ENCODE measurements at places on chromosomes 3 and 15.
A peak's percentile ranks its signal among the peaks of the same experiment; 100 is the strongest.

DNA sequence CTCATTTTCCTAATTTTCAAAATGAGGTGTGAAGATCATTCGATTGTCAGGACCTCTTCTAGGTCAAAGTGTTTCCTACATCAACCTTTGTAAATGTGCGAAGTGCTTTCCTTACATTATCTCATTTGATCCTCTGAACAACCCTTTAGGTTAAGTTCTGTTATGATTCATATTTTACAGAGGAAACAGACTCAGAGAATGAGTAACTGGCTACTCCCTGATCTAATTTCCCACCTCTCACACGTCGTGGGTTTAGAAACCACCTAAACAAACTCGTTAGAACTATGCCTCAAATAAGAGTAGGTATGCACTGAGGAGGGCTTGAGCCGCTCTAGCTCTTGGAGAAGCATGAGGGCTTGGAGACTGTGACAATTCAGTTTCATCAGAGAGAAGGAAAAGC lies 148.6 kb downstream of the CD47 start:
- no peak for DNase-seq

- DNase-seq: no peak
Observed at GRCh38 chr15:86115145-86115801, 35.6 kb downstream of the AGBL1 start.

GRCh38 chr15:73346735-73347312 lies 21.9 kb downstream of the HCN4 start:
- DNase-seq: no peak

DNA sequence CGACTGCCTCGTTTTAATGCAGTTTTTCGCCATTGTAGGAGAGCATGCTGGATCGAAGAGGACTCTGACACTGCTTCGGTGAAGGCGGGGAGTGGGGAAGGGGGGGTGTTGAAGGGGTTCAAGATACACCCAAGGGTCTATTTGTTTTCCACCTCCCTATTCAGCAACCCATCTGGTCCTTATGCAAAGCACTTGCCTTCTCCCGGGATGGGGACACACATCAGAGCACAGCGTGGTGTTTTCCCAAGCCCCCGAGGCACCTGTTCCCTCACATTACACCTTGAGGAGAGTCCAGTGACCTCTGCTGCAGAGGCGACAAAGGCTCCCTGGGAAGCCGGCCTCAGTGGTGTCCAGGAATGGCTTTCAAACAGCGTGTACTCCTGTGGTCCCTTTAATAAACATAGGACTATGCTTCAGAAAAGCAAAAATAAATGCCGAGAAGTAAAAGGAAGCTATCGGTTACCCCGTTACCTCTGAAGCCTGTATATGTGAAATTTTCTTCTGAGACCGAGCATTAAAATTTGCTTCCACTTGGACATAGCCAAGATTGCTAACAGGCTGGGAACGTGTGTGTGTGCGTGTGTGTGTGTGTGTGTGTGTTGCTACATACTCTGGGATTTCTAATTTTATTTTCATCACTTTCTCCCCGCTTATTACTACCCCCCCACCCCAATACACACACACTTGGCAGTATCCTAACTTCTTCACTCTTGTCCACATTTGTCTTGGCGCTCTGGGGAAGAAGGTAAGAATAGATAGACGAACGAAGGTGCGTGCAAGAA lies 53.2 kb downstream of the CCDC54 start:
- peak; percentile 73 for DNase-seq

- DNase-seq: no peak
Observed at GRCh38 chr3:54488297-54488696, 365.9 kb downstream of the CACNA2D3 start.

GRCh38 chr3:108221393-108221792 lies 831 bp downstream of the IFT57 start:
- no peak for DNase-seq

GRCh38 chr3:52243791-52244628 lies 1.5 kb upstream of the PPM1M start:
- DNase-seq: no peak

Data from caudate nucleus (tissue), 63 donors.